ELR (cell line): ENCODE measurements at places on chromosomes 2 and 18.

DNA sequence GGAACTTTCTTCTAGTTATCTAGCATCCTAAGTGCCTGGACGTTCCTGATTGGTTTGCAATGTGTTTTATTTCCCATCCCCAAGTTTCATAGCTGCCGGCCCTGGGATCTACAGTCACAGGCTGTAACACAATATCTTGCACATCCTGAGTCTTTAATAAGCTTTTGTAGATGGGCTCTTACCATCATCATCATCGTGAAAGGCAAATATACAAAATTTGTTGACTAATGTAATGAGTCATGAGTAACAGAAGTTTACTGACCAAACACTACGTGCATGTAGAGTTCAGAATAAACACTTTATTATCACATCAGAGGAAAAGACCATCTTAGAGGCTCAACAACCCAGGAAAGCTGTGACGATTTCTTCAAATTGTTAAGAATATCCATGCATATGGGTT is 8.1 kb upstream of the TYMS start:
- DNase-seq: peak; percentile 76

GRCh38 chr2:98507891-98508708 is 63.4 kb downstream of the INPP4A start:
- DNase-seq: no peak

DNA sequence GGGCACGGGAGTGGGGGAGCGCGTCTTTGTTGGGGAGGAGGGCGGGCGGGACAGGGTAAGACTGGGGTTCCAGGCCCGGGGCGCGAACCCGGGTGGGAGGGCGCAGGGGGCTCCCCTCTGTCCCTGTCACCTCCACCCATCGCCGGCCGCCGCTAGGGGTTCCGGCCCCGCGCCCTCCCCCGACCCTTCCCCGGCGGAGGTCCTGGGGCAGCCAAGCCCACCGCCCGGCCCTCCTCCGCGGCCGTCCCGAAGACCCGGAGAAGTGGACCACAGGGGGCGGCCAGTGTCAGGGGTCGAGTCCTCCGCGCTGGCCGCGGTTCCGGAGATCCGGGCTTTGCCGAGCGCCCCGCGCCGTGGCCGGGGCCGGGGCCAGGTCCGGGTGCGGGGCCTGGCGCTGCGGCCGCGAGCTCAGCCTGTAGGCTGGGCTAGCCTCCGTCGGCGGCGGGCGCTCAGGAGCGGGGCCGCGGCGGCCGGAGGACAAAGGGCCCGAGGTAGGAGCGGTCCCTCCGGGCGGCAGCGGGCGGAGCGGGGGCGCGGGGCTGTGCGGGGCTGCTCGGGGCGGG is 16.6 kb upstream of the E2F6 start:
- DNase-seq: no peak

- no peak for DNase-seq
Observed at GRCh38 chr2:232386490-232386739, 7.9 kb downstream of the ALPP start.

- DNase-seq: no peak
Observed at GRCh38 chr2:205571360-205571959, 110.8 kb upstream of the NRP2 start.

- DNase-seq: peak; percentile 72
Observed at GRCh38 chr2:143779021-143779420, 649.8 kb downstream of the ARHGAP15 start.

GRCh38 chr2:71736091-71736861 is 282.9 kb downstream of the DYSF start:
- DNase-seq: no peak
